ENCODE measurements at places on chromosomes 3 and 15.

DNA sequence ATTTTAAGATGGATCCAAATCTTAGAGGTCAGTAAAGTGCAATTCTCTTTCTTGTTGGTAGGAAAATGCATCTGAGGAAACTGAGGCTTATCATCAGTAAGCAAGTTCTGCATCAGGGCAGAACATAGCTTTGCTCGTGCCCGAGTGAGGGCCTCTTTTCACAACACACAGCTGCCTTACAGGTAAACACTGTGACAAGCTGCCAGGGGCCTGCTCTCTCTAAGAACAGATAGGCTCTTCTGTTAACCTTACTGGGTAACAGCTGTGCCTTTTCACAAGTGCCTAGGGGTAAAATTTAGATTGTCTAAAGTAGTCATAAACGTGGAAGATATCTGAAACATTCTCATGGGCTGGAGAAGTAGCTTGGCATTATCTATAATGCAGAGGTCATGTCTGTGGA is 118.1 kb downstream of the C3orf38 start:
- DNase-seq: no peak

GRCh38 chr3:188956839-188957489 is 214.8 kb upstream of the TPRG1 start:
- DNase-seq: peak; percentile 51

- DNase-seq: no peak
These were observed 9.8 kb upstream of the FNDC3B start for GRCh38 chr3:172029425-172030098.

DNA sequence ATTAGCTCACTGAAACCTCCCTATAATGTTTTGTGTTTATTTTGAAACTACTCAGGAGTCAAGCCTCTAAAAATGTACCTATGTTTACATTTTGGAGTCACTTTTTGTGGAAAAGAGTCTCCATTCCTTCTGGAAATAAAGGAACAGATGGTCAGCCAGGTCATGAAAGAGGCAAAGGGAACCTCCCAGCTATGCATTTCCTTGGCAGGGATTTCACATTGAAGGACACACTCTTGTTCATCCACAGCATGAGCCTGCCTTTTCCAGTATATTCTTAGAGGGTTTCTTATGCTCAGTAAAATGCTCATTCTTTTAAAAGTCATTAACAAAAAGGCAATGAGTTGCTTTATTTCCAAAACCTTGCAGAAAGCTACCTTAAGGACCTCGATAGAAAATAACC is 20.8 kb downstream of the STAC start:
- no peak for DNase-seq

DNA sequence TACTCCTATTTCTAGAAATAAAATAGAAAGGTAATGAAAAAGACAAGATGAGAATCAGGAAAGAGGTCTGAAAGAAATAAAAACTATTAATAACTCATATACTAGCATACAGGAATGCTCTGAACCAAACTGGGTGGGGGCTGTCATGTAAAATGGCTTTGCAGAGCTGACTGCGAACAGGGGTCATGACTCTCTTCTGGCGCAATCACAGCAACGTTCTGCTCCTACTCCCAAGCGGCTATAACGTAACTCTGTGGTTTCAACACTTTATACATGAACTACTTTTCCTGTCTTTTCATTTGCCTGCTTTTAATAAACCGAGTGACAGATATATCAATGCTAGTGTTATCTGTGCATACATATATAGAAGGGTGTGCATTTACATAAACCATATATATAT is 116.7 kb downstream of the DLG1 start:
- no peak for DNase-seq

- DNase-seq: no peak
These were observed 66.3 kb upstream of the HES1 start for GRCh38 chr3:194069421-194070219.

DNA sequence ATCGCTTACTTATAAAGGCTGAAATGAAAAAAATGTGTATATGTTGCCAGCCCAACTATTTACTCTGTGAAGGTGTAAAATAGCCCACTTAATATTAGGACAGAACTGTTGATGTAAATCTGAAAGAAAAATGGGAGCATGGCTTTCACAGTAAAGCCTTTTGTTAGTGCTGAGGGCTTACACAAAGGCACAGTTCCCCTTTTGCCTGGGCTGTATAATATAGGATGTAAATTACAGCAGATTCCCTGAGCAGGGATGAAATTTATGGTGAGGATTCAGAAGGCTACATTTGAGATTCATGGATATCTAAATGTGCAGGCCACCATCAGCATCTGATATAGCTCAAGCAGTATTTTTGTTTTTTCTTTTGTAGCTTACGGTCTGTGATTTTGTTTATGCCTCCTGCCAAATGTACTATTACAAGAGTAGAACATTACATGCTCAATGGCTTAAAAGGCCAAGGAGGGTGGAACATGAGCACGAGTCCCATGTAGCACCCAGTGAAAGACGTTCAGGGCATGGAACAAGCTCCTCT is 109.1 kb upstream of the ATP10A start:
- no peak for DNase-seq

DNA sequence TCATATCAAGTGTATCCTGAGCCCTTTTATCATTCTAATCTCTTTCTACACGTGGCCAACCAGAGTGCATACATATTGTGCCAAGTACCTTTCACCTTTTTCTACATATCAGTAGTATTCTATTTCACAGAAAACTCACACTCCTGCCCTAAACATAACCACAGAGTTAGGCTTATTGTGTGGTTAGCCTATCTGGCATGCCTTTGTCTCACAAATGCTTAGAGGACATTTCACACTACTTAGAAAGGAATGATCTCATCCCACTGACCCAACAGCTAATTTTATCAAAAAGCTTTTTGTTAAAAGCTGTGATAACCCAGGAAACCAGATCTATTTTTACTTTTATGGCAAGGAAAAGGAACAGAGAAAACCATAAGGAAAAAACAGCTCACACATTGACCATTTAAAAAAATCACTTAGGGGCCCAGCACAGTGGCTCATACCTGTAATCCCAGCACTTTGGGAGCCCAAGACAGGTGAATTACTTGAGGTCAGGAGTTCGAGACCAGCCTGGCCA is 17.8 kb upstream of the MAP4 start:
- no peak for DNase-seq

GRCh38 chr15:101004500-101004899 is 85.3 kb downstream of the LRRK1 start:
- DNase-seq: no peak

GRCh38 chr3:126026277-126026751 is 57.3 kb downstream of the ROPN1B start:
- no peak for DNase-seq

GRCh38 chr15:81105545-81105944 is 28.5 kb upstream of the CFAP161 start:
- DNase-seq: no peak

DNA sequence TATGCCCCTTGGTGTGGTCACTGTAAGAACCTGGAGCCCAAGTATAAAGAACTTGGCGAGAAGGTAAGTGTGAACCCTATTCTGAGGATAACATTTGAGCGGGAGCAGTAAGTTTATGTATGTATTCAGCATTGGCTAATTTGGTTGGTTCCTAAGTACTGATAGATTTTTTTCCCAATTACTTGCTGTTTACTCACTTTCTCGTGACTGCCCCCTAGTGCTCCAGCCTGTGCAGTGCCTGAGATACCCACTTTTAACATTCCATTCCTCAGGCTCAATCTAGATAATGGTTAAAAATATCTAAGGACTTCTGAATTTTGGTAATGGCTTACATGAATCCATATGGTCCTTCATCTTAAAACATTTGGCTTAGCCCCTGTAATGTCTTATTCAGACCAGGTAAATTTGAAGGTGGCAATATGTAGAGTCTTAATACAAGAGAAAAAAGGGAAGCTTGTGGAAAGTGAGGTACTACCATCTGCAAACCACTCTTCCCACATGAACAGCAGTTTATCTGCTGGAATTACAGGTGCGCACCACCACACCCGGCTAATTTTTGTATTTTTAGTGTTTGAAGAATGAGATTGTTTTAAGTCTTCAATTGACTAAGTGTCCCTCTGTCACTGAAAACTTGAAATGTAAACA is 7.1 kb downstream of the ELL3 start:
- DNase-seq: no peak

DNA sequence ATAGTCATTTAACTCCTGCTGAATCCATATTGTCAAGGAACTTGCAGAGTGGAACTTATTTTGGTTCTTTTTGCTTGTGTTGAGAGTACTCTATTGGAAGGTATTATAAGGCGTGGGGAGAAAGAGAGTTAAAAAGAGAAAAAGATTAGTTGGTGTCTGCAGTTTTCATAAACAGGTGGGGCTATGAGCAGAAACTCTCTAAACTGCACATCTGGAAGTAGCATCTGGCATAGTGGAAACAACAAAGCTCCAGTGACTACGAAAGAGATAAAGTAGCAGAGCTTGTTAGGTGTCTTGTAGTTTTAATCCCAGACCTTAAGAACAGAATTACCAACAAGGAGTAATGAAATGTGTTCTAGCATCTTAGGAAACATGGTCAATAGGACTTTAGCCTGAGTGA is 148.8 kb upstream of the SGO1 start:
- no peak for DNase-seq

- DNase-seq: no peak
These were observed 90.2 kb upstream of the KLF13 start for GRCh38 chr15:31236184-31237042.

DNA sequence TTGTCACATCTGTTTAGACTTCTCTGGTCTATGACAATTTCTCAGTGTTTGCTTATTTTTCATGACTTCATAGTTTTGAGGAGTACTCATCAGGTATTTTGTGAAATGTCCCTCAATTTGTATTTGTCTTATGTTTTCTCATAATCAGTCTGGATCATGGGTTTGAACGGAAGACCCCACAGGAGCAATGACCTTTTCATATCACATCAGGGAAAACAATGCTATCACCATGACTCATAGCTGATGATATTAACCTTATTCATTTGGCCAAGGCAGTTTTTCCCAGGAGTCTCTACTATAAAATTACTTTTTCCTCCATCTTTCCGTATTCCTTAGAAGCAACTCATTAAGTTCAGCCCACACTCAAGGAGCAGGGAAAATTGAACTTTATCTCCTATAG is 32.7 kb downstream of the AADACL2 start:
- DNase-seq: no peak

GRCh38 chr3:128435058-128435457 is 31.6 kb downstream of the DNAJB8 start:
- no peak for DNase-seq

DNA sequence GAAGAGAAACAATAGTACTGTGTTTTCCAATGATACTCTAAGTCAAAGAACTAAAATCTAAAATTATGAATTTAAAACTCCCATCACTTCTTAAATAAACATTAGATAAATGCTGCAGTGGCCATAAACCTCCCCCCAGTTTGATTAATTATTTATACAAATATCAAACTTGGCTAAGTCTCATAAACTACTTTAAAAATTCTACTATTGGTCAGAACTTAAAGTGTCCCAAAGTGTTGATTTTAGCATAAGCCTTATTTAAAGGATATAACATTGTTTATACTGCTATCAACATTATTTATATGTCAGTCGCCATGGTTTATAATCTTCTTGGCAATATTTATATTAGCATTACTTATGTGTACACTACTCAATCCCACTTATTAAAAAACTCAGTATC is 132.4 kb downstream of the SCAPER start:
- no peak for DNase-seq

- DNase-seq: no peak
These were observed 1.1 kb downstream of the RPS17 start for GRCh38 chr15:82538961-82539690.

GRCh38 chr3:70742081-70742480 is 429.6 kb upstream of the MDFIC2 start:
- no peak for DNase-seq

DNA sequence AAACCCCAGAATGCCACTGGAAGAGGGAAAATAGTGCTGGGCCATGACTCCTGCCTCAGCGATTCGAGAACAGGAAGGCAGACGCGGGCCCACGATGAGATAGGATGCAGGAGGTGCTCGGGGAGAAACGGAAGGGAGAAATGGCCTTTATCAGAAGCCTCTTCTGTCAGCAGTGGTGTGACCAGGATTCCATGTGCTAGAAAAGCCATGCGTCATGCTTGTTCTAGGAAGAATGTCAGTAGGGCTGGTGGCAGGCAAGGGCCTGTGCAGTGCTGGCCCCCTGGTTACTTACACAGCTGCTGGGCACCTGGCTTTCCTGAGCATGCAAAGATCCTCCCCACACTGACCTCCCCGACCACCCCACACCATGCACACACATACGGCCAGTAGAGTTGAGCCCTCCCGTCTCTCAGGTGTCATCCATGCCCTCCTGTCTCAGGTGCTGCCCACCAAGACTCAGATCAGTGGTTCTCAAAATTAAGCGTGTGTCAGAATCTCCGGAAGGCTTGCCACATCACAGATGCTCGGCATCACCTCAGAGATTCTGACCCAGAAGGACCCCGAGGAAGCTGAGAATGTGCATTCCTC is 106.7 kb downstream of the ADAMTS17 start:
- no peak for DNase-seq

- DNase-seq: peak; percentile 78
These were observed at the start of gene SCG3 for GRCh38 chr15:51681303-51681963. TSS of gene SCG3 (plus strand) at chr15:51681503. CDS start at chr15:51681756, 253 bp downstream.

DNA sequence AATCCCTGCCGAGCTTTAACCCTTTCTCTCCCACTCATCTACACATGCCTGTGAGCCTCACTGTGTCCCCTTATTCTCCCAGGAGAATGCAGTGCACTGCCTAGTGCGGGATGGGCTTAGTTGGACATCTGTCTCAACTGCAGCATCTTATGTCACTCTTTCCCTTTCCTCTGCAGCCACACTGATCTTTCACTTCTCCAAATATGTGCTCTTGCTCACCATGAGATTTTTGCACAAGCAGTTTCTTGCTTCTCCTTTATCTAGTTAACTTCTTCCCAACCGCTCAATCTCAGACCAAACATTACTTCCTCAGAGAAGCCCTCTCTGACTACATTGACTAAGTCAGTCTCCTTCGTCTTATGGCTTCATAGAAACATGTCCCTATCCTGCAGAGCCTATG is 292.3 kb downstream of the KBTBD8 start:
- no peak for DNase-seq

- no peak for DNase-seq
These were observed 41.2 kb downstream of the RGMA start for GRCh38 chr15:93047621-93048425.
